ENCODE measurements at places on chromosomes 13 and 19.

DNA sequence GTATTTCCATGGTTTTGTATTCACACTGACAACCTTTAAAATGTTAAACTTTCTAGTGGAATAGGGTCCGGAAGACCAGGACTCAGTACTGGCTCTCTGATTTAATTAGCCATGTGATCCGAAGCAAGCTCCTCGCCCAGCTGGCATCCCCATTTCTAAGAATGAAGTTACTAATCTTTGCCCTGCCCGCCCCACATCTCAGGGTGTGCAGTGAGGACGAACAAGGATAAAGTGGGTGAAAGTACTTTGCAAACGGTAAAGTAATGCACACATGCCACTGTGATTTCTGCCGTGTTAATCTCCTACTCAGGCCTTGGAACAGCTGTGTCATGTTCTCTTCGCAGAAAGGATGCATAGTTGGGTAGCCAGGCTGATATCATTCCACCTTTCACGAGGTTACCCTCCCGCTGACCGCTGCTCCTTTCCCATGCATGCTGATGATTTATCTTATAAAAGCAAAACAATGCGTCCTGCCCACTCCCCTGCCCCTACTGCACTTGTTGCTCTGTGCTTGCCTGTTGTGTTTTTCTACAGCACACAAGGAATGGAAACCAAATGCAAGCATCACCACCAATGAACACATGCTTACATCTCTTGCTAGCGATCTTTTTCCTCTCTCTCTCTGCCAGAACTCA is 539.0 kb downstream of the EFNB2 start:
- no peak for DNase-seq

- DNase-seq: no peak
These were observed 24.1 kb upstream of the PTPRS start for GRCh38 chr19:5364674-5365073.

DNA sequence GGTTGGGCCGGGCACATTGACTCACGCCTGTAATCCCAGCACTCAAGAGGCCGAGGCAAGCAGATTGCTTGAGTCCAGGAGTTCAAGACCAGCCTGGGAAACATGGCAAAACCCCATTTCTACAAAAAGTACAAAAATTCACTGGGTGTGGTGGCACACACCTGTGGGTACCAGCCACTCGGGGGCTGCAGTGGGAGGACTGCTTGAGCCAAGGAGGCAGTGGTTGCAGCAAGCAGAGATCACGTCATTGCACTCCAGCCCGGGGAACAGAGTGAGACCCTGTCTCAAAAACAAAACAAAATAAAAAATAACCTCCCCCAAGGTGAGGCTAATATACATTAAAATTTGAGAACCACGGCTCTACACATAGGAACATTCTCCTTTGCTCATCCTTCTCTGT is 24.9 kb downstream of the NLRP13 start:
- no peak for DNase-seq

GRCh38 chr13:111225810-111226546 is 94.5 kb upstream of the TEX29 start:
- DNase-seq: no peak

DNA sequence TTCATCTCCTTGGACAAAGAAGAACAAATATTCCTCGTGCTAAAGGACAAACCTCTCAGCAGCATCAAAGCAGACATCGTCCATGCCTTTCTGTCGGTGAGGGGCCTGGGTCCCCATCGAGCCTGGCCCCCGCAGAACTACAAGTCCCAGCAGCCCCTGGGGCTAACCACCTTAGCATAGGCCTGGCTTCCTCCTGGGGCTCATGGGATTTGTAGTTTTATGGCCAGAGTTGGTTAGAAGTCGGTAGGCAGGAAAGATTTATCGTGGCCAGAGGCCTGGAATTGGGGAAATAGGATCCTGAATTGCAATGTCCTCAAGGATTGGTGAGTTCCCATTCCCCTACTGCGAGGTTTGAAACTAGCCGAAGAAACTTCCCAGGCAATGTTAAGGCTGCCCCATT is 19.6 kb downstream of the TMEM150B start:
- no peak for DNase-seq

DNA sequence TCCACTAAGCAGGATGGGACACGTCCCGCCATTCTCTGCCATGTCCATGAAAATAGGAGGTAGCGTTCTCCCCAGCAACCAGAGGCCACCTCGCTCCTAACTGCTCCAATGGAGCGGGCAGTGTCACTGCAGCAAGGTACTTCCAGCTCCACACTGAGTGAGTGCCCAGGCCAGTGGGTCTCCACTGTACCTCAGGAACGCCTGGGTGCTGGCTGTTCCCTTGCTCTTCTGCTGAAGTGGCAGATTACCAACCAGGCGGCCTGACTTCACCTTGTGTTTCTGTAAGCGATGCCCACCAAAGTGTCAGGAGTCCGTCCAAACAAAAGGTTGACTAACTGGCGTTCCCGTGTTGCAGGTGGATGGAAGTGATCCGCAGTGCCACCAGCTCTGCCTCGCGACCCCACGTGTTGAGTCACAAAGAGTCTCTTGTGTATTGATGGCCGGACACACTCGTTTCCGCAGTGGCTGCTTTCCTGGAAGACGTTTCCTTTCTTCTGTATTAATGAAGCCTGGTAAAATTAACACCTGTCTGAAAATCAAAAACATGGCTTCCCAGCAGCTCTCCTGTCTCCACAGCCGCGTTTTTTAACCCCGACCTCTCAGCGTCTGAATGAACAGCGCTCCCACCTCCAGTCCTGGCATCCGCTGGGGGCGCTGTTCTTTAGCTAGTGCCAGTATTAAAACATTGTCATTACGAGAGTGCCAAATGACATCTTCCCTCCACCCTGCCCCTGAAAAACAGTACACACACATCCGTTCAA is 128.8 kb downstream of the STK24 start:
- no peak for DNase-seq

- no peak for DNase-seq
These were observed 31.3 kb downstream of the SERPINE3 start for GRCh38 chr13:51370811-51371210.

DNA sequence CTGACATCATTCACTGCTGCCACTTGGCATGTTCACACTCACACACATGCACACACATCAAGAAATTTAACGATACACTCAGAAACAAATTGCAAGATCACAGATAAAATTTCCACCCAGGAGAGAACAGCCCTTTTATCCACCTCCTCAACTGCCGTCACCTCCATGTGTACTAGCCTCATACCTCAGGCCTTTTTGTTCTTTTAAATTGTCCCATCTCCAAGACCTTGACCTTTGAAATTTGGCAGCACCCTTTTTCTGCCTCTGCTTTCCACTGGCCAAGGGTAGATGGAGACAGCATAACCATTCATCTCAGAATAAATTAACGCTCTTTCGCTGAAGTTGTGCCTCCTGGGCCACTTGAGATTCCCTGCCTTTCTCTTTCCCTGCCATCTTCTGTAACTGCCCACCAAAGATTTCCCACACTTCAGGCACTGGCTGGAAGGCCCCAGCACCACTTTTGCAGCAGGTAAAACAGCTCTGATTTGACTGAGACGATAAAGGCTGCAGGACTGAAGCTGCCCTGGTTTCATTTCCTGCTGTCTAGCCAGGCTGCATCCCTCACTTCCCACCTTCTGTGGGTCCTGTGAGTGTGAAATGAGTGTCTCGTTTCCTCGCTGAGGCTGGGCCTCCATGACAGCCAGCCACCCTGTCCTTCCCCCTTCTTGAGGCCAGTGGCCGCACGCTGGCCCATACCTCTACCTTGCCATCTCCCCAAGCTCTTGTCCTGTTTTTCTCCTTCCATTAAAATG is 39.3 kb downstream of the MBNL2 start:
- DNase-seq: no peak

- DNase-seq: no peak
These were observed 396.5 kb downstream of the IRS2 start for GRCh38 chr13:109389892-109390345.
